Glutamatergic neuron (in vitro differentiated cells): ENCODE measurements at places on chromosomes 7 and 10. TPM values are rescaled to one million over a fixed set of nuclear protein-coding genes. Genes with fewer than 3 reads are reported as not detected.

The ADAM12 gene
- total RNA-seq, result 18.4 TPM

The LRRC17 gene
- 0.34 TPM for total RNA-seq

The DRGX gene
- total RNA-seq, result 65.2 TPM

The SEMA4G gene
- 46.9 TPM for total RNA-seq

The RBP3 gene
- total RNA-seq, result not detected

The GPR15LG gene
- total RNA-seq, result not detected

The CALHM3 gene
- not detected for total RNA-seq

The NPY4R2 gene
- total RNA-seq, result not detected

The TAC1 gene
- 12.1 TPM for total RNA-seq

The PLEKHS1 gene
- total RNA-seq, result not detected

The BAMBI gene
- total RNA-seq, result 5.8 TPM

The WNT16 gene
- total RNA-seq, result not detected

The DNAAF5 gene
- total RNA-seq, result 15.2 TPM

The RBM20 gene
- 5.8 TPM for total RNA-seq
